LNCaP clone FGC (cell line): ENCODE measurements at places on chromosomes 2 and 18.

DNA sequence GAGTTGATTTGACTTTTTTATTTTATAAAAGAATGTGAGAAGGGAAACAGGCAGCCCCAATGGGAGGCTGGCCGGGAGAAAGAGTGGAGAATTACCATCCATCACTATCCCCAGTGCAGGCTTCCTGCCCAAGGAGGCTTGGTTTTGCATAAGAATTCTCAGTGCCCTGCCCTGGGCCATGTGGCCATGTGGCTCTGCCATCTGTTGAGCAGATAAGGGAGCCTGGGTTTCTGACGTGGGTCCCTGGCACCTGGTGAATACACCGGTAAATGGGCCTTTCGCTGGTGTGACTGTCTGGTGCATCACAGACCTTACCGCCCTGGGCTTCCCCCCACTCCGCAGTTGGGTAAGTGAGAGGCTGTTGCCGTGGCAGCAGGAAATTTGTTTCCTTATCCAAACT, 54.5 kb upstream of the TMEM163 start:
- DNase-seq: no peak

GRCh38 chr2:142134911-142135310, 4.1 kb upstream of the LRP1B start:
- no peak for DNase-seq

DNA sequence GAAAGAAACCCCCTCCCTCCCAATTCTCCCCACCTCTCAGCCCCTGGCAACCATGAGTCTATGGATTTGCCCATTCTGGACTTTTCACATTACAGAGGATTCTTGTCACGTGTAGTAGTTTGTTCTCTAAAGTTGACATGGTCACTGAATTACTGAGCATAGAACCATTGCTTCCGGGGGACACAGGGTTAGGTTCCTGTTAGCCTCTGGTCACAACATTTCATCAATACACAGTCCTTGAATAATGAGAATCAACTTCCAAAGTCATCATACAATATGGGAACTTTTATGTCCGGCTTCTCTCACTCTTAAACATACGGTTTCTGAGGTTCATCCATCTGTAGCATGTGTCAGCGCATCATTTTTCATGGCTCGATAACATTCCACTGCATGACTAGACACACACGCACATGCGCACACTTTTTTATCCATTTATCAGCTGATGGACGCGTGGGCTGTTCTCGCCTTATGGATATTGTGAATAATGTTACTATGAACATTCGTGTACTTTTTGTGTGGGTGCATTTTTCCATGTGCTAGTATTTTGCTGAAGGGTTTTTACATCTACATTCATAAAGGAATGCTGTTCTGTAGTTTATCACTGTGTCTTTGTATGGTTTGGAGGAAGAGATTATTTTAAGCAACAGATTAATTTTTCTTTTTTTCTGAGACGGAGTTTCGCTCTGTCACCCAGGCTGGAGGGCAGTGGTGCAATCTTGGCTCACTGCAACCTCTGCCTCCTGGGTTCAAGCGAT, 48.1 kb downstream of the PARD6G start:
- no peak for DNase-seq

GRCh38 chr18:67589325-67589724, 72.8 kb upstream of the DSEL start:
- DNase-seq: no peak

DNA sequence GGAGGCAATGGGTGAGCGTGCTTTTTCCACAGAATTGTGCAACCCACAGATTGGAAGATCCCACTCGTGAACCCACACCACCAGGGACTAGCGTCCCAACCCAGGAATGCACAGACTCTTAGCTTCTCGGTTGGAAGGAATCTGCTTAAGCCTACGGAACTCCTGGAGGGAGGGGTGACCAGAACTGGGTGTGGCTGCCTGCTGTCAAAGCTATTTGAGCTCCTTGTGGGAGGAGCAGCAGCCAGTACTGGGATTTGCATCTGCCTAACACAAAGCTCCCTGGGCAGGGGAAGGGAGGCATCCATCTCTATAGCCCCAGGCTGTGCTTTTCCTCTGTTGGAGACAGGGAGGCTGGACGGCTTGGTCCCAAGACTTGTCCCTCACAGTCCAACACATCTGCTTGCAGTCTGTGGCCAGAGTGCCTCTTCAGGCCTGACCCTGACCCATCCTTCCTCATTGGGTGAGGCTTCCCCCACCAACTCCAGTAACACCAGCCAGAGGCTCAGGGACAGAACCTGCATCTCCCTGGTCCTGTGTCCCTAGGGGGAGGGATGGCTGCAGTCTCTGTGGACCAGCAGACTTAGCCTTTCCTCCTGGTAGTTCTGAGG, 27.9 kb downstream of the HNMT start:
- no peak for DNase-seq

DNA sequence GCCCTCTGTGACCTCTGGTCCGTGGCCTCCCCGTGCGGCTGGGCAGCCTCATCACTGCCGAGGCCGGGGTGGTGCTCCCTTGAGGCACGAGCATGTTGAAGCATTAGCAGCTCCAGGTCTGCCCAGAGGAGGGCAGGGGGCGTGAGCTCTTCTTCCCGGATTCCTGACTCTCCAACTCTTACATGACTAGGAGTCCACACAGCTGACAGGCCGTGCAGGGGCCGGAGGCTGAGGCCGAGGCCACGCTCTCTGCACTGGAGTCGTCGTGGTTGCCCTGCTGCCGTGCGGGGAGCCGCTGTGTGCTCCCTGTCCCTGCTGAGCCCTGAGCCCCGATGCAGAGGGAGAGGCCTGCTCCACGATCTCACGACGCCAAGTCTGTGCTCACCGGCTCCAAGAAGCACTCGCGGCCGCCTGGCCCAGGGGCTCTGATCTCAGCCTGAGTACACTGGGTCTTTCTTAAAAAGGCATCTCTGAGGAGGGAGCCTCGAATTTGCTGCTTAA, 19.4 kb upstream of the KCNG2 start:
- DNase-seq: no peak

DNA sequence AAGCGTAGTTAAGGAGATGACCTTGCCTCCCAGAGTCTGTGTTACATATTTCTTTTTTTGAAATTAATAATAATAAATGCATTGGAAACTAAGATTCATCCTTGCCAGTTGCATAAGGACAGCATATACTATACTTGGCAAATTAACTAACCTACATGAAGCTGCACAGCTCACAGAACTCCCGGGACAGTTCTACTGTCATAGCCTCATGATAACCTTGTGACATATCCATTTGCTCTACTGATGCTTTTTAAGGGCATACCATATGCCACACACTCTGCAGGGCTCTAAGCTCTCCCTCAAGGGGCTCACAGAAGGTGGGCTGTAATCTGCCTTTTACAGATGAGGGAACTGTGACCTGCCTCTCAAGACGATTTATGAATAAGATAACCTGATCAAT, 3.8 kb downstream of the ITGB1BP1 start:
- no peak for DNase-seq

GRCh38 chr2:161123531-161124030, 36.6 kb upstream of the TANK start:
- peak; percentile 18 for DNase-seq

- no peak for DNase-seq
These were observed 2.7 kb downstream of the C18orf54 start for GRCh38 chr18:54360406-54360805.

DNA sequence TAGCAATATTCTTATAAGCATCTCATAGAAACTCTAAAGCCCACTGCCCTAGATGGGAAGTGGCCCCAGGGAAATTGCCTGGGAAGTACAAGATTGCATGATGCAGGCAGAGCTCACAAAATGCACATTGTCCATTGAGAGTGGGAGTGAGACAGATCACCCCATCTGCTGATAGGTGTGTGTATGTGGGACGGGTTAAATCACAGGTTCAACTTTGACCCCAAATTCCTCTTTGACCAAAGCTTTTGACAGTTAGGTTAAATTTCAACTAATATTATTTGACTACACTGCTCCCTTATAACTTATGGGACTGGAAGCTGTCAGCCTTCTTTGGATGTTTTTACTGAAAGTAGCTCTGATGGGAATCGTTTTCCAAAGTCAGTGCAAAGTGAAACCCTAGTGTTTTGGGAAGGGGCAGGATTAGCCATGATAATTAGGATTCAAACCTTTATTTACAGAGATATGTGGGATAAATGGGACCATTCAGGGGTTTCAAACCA, 11.4 kb upstream of the FABP1 start:
- DNase-seq: no peak

GRCh38 chr2:135485441-135485840, 45.6 kb downstream of the ZRANB3 start:
- peak; percentile 40 for DNase-seq

DNA sequence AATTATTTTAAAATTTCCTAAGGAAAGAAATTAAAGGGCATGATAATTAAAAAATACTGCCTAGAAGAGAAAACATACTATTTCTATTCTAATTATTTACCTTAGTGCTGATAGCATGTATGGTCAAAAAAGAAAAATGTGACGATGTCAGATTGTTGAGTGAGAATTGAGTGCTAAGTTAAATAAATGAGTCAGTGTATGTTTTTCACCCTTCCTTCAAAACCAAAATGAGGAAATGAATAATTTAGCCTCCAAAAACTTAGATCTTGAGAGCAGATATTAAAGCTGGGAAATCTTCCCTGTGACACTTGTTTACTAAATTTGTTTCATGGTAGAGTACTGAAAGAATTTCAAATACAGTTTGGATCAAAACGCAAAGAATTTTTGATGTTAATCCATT, 58.6 kb upstream of the NYAP2 start:
- no peak for DNase-seq

DNA sequence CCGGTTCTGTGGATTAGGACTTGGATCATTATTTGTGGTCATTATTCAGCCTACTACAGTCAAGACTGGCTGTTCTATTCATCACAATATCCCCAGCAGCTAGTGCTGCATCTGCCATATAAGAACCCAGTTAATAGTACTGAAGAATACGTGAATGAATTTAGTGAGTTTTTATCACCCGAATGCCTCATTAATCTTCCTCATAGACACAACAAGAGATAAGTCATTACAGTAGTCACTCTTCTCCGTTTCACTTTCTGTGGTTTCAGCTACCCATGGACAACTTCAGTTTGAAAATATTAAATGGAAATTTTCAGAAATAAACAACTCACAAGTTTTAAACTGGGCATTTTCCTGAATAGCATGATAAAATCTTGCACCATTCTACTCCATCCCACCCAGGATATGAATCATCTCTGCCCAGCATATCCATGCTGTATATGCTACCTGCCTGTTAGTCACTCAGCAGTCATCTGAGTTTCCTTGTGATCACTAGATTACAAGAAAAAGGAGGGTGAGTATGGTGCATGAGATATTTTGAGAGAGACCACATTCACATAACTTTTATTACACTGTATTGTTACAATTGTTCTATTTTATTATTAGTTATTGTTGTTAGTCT, 363.7 kb upstream of the CHAC2 start:
- DNase-seq: no peak

DNA sequence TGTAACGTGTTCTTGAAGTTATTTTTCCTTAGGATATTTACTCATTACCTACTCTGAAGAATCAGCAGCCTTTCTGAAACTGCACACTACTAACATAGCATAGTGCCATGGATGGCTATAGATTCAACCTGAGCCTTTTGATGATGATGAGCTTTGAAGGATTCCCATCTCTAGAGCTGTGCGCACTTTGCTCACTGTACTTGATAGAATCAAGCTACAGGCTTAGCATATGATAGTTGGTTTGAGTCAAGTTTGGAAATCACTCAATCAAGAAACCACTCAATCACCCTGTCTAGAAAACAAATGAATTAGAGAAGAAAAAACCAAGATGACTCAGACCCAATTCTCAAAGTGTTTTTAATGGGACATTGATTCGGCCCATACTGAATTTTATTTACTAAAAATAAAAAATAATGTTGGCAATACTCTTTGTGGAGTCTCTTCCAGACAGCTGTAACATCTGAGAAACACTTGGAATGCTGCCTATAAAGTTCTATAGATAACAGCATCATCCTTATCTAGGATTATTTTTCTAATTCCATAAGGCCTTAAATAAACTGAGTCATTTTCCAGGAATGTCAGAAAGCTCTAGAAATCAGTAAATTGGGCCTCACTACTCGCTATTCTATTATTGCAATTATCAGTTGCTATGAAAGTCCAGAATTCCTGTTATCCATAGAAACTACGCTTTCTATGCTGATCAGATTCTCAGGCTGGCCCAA, 259.0 kb upstream of the ERBB4 start:
- DNase-seq: no peak

- DNase-seq: no peak
These were observed 160.2 kb downstream of the PXDN start for GRCh38 chr2:1584051-1584531.

GRCh38 chr18:10053861-10054260, 140.0 kb downstream of the VAPA start:
- DNase-seq: no peak

GRCh38 chr18:1052301-1052700, 147.6 kb downstream of the ADCYAP1 start:
- DNase-seq: no peak

DNA sequence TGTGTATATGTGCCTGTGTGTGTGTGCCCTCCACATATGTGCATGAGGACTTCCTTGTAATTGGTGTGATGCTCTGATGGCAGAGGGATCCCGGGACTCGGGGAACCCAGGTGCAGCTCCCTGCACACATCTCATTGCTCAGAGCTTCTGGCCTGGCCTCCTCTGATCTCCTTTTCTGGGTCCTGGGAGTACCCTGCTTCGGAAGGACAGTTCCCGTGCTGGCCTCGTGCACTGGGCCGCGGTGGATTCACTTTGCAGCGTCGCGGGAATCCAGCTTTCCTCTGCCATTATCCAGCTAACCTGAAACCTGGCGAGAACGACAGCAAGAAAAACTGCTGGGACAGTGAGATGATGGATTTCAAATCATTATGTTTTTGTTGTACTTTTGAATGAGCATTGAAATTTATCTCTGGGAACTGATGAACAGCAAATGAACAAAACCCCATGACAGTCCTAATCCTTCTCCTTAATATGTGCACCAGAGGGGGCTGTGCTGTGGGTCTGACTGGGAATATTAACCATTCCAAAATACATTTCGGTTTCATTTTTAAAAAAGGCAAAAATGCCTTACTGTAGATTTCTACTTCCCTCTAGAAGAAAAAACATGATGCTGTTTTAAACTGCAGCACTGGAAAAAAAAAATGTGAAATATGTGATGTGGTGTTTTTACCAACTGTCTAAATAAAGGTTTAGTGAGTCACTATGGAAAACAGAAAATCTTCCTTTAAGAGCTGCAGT, 78.2 kb downstream of the PTGR3 start:
- no peak for DNase-seq

- no peak for DNase-seq
These were observed 397.6 kb upstream of the HS6ST1 start for GRCh38 chr2:128716299-128716721.

DNA sequence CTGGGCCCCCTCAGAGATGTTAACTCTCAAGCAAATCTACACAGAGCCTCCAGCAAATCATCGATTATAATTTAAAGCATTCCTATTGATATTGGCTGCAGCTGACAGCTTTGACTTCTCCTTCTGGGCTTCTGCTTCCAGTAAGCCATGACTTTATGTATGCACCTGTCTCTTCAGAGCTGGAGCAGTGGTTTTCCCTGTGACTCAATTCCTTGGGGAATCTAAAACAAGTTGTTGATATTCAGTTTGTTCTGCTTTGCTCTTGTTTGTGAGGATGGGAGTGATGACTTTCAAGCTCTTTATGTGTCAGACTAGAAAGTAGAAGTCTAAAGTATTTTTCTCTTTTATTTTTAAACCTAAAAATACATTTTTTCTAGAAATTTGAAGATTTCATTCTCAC, 45.1 kb upstream of the TNP1 start:
- DNase-seq: no peak
